SHP77 (cell line): ENCODE measurements at places on chromosomes 1 and 21.

GRCh38 chr1:225757927-225758656, 19.5 kb upstream of the SRP9 start:
- no peak for DNase-seq

DNA sequence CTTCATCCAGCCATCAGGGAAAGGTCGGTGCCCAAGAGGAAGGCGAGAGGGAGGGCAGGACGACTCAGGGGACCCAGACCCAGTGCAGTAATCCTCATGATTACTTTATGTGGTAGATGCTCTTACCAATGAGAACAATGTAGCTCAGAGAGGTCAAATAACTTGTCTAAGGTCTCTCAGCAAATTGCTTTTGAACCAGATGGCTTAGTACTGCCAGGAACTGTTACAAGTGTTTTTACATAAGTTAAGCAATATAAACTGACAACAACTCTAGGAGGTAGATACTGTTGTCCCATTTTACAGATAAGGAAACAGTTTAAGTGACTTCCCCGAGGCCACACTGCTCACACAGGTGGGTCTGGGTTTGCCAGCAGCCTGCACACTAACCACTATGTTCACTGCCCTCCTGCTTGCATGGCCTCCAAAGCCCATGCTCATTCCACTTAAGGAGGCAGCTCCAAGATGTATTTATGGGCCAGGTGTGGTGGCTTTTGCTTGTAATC, 111.7 kb downstream of the LACTBL1 start:
- DNase-seq: no peak

GRCh38 chr21:37877171-37877570, 39.1 kb downstream of the KCNJ6 start:
- DNase-seq: no peak

DNA sequence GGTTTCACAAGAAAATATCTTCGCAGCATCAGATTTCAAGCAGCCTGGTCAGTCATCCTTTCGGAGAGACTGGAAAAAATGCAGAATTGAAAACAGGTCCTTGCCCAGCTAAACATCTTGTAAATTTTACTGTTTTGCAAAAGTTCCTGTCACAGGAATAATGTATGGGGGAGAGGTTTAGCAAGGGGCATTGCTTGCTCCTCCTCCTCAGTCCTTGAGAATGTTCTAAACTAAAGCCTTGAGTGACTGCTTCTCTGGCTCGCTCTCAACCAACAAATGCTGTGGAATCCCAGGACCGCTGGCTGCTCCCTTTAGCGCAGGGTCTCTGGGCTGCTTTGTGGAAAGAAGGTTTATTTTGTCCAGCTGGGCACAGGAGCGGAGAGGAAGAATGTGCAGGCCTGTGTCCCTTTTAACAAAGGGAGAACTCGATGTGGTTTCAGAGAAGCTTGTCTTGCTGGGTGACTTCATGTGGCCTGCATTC, 33.6 kb upstream of the FHAD1 start:
- no peak for DNase-seq

DNA sequence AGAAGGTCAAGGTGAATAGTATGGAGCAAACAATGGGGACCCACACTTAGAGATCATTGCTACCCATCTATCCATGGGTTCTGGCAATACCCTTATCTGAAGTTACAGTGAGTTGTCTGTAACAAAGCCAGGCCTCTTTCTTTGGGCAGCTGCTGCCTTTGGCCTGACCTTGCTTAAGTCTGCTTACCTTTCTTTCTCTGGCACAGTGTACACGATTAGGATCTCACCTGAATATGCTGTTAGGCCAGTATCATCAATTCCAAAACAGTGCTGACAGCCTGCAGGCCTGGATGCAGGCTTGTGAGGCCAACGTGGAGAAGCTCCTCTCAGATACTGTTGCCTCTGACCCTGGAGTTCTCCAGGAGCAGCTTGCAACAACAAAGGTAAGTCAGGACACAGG, 132.9 kb upstream of the BMP8A start:
- DNase-seq: no peak

GRCh38 chr1:150720098-150720497, 597 bp downstream of the HORMAD1 start:
- no peak for DNase-seq

DNA sequence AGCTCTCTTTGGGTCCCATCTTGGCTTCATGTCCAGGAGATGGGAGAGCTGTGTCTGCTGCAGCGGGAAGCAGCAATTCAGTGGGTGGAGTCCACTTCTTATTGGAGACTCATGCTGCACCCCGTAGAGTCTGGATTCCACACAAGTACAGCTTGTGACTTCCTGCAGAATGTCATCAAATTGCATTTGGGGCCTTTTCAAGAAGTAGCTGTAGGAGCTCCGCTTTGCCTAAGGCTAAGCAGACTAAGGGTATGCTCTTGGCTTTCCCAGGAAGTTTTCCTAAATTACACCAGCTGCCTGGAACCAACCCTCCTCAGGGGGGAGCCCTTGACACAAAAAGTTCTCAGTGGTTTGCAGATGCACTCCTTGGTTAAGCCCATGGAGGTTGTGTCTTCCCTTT, 5.7 kb upstream of the MOB3C start:
- DNase-seq: no peak

DNA sequence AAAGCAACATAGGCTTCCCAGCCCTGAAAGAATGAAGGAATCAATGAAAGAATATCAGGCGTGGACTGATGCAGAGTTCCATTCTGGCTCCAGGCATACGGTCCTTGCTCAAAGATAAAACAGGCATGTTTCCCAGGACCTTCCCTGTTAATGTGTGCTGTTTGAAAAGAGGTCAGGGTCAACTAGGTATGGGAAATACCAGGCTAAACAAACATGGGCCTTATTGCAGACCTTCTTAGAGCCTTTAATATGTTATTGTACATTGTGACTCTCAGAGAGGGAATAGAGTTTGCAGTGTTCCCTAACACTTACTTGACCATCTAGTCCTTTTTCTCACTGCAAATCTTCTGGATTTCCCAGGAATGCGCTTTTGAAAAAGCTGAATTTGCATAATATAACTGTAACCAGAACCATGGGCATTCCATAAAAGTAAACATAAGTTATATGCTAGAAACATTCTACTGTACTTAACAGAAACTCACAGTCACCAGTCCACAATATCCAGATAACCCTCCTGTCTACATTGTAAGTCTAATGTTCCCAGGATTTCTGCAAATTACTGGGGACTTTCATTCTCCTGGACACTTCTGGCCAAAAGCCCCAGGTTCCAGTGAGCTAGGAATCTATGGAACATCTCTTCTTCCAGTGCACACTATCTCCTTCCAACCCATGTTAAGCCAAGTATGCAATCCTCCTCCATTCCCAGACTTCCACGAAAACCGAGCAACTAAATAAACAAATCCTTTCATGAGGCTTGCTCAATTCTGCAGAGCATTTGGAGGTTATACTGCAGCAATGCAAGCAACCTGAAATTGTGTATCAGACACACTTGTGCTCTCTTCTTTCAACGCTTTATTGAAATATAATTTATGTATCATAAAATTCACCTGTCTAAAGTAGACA, 486.6 kb downstream of the SETD4 start:
- DNase-seq: no peak

- no peak for DNase-seq
Measured at GRCh38 chr21:39121600-39122355, 61.5 kb downstream of the PSMG1 start.

DNA sequence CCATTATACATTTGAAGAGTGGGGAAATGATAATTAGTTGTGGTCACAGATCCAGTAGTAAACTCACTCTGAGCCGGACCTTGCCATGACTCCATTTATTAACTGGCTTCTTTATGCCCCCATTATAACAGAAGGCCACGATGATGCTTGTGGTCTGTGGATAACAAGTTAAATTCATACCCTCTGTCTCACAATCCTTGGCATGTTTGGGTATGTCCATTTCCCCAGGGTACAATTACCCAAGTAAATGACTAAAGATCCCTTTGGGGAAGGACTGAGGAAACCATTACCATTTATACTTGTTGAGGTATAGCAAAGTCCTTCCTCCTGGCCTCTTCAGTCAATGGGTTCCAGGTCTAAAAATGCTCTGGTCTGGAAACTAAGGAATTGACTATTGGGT, 7.3 kb upstream of the USP1 start:
- DNase-seq: no peak

DNA sequence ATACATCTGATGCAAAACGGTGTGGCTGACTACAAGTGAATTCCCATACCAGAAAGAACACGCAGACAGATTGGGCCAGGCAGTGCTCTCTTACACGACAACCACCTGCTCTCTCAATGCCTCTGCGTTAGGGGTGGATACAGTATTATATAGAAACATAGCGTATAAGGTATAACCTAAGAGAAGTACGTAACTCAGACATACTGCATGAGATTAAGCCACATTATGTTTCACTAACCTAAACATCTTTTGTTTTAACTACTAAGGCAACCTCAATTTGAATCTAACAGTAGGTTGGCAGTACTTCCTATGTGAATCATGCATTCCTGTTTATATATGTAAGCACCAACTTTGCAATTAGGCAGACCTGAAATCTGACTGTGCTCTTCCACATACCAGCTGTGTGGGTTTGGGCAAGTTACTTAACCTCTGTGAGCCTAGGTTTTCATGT, 58.1 kb upstream of the COA6 start:
- DNase-seq: no peak

DNA sequence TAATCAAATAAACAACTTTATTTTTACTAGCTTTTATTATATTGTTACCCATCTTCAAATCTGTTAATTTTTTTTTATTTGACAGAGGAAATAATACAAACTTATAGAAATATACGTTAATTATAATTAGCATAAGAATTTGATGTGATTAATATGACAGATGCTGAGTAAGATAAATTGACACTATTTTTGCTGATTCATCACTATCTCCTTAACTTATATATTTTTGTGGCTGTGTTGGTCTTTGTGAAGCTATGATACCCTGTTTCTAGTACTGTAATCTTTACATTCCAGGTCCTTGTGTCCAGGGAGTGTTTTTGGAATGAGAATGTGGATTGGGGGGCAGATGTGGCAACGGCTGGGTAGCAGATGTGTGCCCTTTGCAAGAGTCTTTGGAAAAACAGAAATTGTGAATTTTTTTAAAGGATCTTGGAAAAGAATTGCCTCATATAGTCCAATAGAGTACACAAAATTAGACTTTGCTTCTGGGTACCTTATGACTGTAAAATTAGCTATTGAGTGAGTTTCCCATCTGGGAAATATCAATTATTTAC, 102.6 kb downstream of the KCNK2 start:
- no peak for DNase-seq

- DNase-seq: peak; percentile 13
Measured at GRCh38 chr1:46301808-46302640, 1.4 kb downstream of the LRRC41 start.

DNA sequence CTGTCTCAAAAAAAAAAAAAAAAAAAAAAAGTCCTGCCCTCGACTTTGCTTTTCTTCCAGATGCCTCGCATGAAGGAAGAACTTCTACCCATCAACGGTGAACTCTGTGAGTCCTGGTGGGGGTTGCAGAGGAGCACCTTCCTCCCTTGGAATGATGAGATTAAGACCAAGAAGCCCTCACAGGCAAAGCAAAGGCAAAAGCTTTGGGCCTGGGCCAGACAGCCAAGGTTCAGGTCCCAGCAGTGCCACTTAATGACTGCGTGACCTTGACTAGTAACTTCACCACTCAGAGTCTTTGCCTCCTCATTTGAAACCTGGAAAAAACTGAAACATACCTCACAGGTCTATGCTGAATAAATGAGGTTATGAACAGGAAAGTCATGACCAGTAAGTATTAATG, 55.5 kb downstream of the ZSCAN20 start:
- no peak for DNase-seq

DNA sequence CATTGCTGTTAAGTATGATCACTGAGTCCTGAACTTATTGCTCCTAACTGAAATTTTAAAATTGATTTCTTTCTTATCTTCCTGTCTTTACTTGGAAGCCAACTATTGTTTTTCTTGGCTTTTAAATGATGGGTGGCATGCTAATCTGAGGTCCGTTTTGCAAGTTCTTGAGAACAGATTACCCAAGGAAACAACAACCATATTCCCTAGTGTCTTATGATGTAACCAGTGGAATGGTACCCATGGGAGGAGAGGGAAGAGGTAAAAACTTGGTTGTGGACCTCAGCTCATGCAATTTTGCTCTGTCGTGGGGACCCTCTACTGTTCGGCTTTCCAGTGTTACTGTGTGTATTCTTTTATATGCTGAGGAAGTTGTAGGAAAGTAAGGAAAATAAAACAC, 454.8 kb upstream of the ADAMTS5 start:
- no peak for DNase-seq

- no peak for DNase-seq
Measured at GRCh38 chr1:185564816-185565215, 169.4 kb upstream of the HMCN1 start.

GRCh38 chr1:25727635-25728286, 72.2 kb upstream of the SELENON start:
- DNase-seq: peak; percentile 88

- DNase-seq: no peak
Measured at GRCh38 chr1:177772386-177772960, 197.4 kb downstream of the SEC16B start.
